ENCODE measurements at places on chromosomes 2 and 18. TPM values are rescaled to one million over a fixed set of nuclear protein-coding genes. Genes with fewer than 3 reads are reported as not detected.

The SGPP2 gene
- not detected for total RNA-seq

- no peaks in the 10 kb centered on the region for H3K27me3 ChIP-seq
- DNase-seq: peak; percentile 24
- no peak overlapping the region for H3K27ac ChIP-seq
- H3K4me1 ChIP-seq: no peaks in the 10 kb centered on the region
These were observed 28.1 kb downstream of the NCKAP1 start for GRCh38 chr2:183010112-183010511.

DNA sequence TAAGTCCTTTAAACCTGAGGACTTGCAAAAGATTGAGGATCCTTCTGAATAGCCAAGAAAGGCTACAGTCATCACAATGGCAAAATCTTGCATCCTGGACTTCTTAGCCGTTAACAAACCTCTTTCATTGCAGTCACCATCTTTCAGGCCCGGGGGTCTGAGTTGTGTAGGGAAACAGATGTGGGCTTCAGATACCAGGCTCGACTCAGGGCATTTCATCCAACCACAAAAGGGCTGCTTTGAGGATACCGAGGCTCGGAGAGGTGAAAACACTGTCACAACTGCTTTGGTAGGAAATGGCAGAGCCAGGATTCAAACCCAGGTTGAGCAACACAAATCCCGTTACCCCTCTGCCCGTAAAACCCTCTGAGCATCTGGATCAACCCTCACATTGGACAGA, 147.4 kb downstream of the TFCP2L1 start:
- H3K27ac ChIP-seq: no peak overlapping the region
- no peak overlapping the region for H3K4me3 ChIP-seq
- DNase-seq: no peak

The UGT1A10 gene
- total RNA-seq: not detected

GRCh38 chr2:56812432-56812831, 628.6 kb downstream of the CCDC85A start:
- H3K4me1 ChIP-seq: no peaks in the 10 kb centered on the region
- no peaks in the 10 kb centered on the region for H3K27me3 ChIP-seq
- no peak overlapping the region for H3K27ac ChIP-seq
- no peak overlapping the region for H3K4me3 ChIP-seq
- H3K36me3 ChIP-seq: no peaks in the 10 kb centered on the region

The DLX1 gene
- not detected for total RNA-seq

- no peaks in the 10 kb centered on the region for H3K27me3 ChIP-seq
- no peak overlapping the region for H3K27ac ChIP-seq
- H3K4me3 ChIP-seq: no peak overlapping the region
These were observed 2.0 kb upstream of the THUMPD2 start for GRCh38 chr2:39780825-39781600.

The HOXD3 gene
- 15.3 TPM for total RNA-seq

- no peak overlapping the region for H3K4me3 ChIP-seq
- no peaks in the 10 kb centered on the region for H3K27me3 ChIP-seq
- H3K4me1 ChIP-seq: no peaks in the 10 kb centered on the region
- no peaks in the 10 kb centered on the region for H3K36me3 ChIP-seq
- no peak overlapping the region for H3K27ac ChIP-seq
- DNase-seq: no peak
These were observed 221.6 kb downstream of the CYP26B1 start for GRCh38 chr2:71926089-71926447.

The EFR3B gene
- 0.77 TPM for total RNA-seq

DNA sequence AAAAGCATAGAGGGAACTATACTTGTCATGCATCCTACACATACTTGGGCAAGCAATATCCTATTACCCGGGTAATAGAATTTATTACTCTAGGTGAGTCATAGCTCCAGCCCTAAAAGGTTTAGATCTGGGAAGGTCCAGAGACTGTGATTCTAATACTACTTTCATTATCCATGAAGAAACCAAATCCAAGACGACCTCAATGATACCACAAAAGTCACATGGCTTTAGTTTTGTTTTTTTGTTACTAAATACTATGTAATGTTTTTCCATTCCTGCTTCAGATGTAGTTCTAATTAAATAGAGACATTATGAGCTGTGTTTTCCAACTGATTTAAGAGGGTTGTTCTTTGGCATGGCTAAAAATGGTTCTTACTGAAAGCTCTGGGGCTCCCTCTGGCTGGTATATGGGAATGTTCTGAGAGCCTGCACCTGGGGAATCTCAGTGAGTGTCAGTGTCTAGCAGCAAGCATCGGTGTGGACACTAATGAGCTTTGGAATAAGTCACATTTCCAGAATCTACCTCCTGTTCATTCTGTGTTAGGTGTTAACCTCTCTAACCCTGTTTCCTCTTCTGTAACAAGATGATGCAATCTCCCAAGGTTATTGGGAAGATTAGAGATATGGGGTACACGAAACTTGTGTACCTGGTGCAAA, 20.5 kb upstream of the IL1RL2 start:
- no peak overlapping the region for H3K27ac ChIP-seq
- H3K27me3 ChIP-seq: no peaks in the 10 kb centered on the region
- H3K4me3 ChIP-seq: no peak overlapping the region
- no peaks in the 10 kb centered on the region for H3K4me1 ChIP-seq
- H3K36me3 ChIP-seq: no peaks in the 10 kb centered on the region
- DNase-seq: peak; percentile 59

Measured in endothelial cell of umbilical vein (primary cell).